Subcutaneous adipose tissue (tissue), 4 donors: ENCODE measurements at places on chromosomes 6 and 20. TPM values are rescaled to one million over a fixed set of nuclear protein-coding genes. Genes with fewer than 3 reads are reported as not detected.

The LRRN4 gene
- total RNA-seq = not detected

The ADGRF5 gene
- 105 TPM for total RNA-seq

The FGD2 gene
- total RNA-seq = 37.3 TPM

The EMILIN3 gene
- not detected for total RNA-seq

The ATAT1 gene
- total RNA-seq = 2.0 TPM

The LY6G5C gene
- total RNA-seq = 1.5 TPM

The UBE2V1 gene
- 75.6 TPM for total RNA-seq

The METTL24 gene
- total RNA-seq = 0.68 TPM

The PAX1 gene
- total RNA-seq = not detected

The RGS17 gene
- 6.2 TPM for total RNA-seq

The HTR1B gene
- not detected for total RNA-seq
